Head of caudate nucleus (tissue), 42 donors: ENCODE measurements at places on chromosomes 5 and 9.

DNA sequence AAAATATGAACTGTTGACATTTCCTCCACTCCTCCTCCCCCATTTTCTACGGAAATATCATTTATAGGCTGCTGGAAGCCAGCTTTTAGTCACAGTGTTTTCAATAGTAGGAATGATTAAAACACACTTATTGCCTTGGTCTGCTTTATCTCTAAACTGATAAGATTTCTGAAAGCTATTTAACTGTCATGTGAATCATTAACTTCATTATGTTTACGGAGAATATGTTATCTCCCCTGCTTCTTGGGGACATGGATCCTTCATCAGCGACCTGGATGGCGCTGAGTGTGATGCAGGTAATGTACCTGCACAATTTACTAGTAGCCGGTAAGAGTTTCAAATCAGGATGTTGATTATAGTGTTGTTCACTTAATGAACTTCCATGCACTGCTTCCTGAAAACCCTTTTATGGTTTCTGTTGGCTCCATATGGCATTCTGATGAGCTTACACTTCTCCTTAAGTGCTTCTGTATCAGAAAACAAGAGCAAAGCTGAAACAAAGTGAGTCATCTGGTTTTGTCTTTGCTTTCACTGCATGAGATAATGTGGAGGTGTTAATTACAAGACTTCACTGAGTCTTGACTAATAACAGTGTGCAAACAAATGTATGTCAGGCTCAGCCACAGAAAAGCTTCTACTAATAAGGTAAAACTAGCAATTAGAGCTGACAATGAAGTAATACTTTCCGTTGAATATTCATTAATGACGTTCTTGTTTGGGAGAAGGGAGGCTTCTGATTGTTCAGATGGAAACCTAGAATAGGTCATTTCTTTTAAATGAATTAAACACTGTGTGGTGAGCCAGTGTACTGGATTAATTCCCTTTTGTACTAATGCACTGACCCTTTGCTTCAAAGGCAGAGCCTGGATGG, 162.4 kb upstream of the ZNF608 start:
- DNase-seq: no peak

- DNase-seq: no peak
Observed at GRCh38 chr5:74316064-74316603, 324.4 kb downstream of the ENC1 start.

DNA sequence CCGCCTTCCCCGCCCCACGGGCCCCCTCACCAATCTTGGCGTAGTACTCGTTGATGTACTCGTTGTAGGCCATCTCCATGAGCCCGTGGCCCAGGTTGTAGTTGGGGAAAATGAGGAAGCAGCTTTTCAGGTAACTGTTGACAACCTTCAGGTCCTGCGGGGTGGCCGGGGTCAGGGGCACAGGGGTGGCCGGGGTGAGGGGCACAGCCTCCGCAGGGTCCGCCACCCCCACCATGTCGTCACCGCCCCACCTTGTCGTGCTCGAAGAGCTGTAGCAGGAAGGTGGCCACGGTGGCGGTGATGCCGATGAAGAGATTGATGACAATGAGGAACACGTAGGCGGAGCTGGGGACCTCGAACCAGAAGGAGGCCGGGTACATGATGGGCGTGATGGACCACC, 14.8 kb upstream of the CLIC3 start:
- DNase-seq: no peak

GRCh38 chr5:154447089-154447725, 1.4 kb downstream of the SAP30L start:
- DNase-seq: no peak

- no peak for DNase-seq
Observed at GRCh38 chr9:27462434-27462833, 61.7 kb upstream of the IFNK start.

GRCh38 chr9:35071814-35072460, 488 bp downstream of the VCP start:
- peak; percentile 62 for DNase-seq

DNA sequence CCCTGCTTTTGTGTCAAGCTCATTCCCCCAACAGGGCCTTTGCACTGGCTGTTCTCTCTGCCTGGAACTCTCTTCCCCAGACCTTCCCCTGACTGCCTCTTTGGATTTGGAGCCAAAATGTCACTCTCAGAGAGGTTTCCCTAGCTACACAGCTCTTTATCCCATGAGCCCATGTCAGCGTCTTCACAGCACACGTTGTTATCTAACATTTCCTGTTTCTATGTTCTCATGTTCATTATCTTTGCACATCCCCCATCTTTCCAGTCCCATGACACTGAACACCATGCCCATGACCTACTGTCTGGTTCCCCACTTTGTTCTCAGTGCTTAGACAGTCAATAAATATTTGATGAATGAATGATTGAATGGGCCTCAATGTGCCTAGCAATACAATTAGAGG, 26.3 kb upstream of the ARSI start:
- DNase-seq: no peak

DNA sequence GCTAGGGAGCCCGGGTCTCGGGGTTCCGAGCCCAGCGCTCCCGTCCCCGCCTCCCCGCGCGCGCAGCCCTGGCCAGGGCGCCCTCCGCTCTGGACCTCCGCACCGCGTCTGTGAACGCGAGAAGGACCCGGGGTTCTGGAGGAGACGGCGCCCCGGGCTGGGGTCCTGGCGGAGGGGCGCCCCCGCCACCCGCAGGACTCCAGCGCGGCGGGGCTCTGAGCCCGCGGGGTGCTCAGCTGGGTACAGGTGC, 431 bp downstream of the TMOD1 start:
- DNase-seq: no peak

- DNase-seq: no peak
Observed at GRCh38 chr5:120767178-120767820, 303.2 kb downstream of the PRR16 start.

DNA sequence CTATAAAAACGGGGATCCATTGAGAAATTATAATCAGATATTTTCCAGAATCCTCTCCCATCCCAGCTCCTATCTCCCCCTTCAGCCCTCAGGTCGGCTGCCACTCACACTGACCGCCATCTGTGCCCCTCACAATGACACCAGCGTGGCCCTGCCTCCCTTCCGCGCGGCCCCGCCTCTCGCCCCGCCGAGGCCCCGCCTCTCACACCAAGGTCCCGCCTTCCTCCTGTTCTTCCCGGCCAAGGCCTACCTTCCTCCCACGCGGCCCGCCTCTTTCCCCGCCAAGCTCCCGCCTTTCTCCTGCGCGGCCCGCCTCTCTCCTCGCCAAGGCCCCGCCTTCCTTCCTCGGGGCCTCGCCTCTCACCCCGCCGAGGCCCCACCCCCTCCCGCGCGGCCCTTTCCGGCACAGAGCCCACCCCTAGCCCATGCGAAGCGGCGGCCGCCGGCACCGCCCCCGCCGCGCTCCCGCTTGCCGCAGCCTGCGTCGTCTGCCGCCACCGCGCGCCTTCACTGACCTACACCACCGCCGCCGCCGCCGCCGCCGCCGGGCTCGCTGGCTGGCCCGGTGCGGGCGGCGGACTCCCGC, at the start of gene DNAJC21:
DNAJC21 (plus strand) TSS at position 426 of the 586 bp plus-strand sequence. CDS start 261 bp downstream, outside the sequence.
- peak; percentile 93 for DNase-seq

- no peak for DNase-seq
Observed at GRCh38 chr5:140225396-140225795, 50.4 kb downstream of the CYSTM1 start.

DNA sequence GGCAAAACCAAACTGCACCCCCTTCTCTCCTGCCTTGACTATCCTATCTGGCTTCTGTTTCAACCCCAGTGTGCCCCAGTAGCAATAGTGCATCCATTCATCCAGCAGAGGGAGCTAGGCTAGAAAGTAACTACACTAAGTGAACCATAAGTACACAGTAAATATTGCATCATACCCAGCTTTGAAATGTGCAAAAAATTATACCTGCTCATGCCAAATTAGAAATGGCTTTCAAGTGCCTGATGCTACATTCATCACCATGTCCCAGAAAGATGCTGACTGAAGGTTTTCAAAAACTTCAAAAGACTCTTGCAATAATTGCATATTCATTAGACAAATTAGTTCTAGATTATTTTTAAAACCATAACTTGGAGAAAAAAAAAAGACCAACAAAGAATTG, 153.5 kb downstream of the PRELID2 start:
- peak; percentile 46 for DNase-seq

DNA sequence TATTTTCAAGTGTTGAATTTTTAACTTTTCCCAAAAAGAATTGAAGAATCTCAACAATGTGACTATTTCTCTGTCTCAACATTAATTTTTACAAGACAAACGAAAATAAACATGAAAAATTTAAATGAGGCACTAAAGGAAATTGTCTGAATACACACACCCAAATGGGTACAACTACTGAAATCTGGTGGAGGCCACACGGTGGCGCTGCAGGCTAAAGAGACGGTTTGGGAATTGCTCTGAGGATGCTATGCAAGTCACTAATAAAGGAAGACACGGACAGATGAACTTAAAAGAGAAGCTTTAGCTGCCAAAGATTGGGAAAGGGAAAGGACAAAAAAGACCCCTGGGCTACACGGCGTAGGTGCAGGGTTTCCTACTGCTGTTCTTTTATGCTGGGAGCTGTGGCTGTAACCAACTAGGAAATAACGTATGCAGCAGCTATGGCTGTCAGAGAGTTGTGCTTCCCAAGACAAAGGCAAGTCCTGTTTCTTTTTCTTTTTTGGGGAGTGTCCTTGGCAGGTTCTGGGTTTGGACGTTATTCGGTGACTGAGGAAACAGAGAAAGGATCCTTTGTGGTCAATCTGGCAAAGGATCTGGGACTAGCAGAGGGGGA, at the start of gene PCDHB10:
PCDHB10 (plus strand) TSS at position 244 of the 616 bp plus-strand sequence; CDS start at position 444, 200 bp downstream.
- peak; percentile 49 for DNase-seq

GRCh38 chr5:35313291-35313690, 83.0 kb upstream of the PRLR start:
- DNase-seq: no peak

DNA sequence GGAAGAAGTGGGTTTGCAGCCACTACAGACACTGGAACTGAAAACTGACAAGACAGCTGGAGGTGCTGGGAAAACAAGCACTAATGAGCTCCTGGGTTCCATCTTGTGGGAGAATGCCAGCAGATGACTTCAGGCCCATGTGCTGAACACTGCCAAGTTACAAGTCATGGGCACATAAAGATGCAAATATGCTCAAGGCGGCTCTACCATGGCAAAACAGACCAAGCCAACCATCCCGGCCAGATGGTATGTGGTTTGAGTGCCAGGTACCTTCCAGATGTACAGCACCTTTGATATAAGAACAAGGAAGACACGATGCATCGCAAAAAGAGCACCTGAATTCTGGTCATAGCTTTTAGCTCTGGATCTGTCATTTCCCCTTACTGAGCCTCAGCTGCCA, 19.9 kb downstream of the TNFSF8 start:
- DNase-seq: no peak

DNA sequence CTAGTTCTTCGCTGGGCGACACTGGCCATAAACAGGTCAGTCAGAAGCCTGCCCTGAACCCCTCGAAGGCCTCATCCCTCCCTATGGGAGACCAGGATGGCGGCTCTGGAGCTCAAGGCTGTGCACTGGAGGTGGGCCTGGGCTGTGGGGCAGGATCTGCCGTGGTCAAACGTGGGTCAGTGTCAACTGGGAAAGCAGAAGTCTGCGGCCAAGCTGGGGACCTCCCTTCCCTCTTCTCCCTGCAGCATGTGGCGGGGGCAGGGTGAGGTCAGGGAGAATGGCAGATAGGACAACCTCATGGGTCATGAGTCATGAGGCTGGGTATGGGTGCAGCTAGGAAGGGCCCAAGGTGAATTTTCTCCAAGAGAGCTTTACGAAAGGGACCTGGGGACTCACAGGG, 132.9 kb downstream of the RXRA start:
- DNase-seq: no peak

- no peak for DNase-seq
Observed at GRCh38 chr9:114962809-114963208, 32.4 kb upstream of the TNFSF8 start.

DNA sequence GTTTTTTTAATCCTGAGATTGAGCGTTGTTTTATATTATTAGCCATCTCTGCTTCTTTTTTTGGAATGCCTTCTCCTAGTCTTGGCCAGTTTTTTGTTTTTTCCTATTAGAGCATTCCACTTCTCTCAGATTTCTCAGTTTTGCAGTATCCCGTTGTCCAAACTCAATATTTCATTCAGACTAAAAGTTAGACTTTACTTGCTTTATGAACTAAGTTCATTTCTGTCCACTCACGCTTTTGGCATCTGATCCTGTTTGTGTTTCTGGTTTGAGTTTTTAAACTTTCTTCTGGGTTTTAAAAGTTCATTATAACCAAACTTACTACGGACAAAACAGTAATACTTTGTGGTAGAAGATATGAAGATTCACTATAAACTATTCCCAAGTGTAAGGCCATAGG, 288.3 kb upstream of the MPDZ start:
- DNase-seq: no peak

- no peak for DNase-seq
Observed at GRCh38 chr9:33167972-33168461, 881 bp upstream of the B4GALT1 start.

GRCh38 chr9:75087289-75087823, 599 bp downstream of the NMRK1 start:
- DNase-seq: no peak

DNA sequence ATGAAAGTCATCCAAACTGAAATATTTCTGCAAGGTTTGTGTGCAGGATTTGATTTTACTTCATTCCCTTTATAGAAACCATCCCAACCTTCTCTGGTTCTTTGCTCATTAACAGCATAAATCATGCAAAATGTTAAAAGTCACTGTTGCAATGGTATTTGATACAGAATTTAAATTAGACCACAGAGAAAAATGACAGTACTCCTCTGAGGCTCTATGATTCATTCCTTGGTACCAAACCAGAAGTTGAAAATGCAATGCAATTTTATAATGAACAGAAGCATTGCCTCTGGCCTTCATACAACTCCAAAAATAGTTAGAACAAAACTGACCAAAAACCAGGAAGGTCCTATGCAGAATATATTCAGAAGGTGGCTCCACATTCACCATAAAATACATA, 607.1 kb downstream of the TLE1 start:
- no peak for DNase-seq

DNA sequence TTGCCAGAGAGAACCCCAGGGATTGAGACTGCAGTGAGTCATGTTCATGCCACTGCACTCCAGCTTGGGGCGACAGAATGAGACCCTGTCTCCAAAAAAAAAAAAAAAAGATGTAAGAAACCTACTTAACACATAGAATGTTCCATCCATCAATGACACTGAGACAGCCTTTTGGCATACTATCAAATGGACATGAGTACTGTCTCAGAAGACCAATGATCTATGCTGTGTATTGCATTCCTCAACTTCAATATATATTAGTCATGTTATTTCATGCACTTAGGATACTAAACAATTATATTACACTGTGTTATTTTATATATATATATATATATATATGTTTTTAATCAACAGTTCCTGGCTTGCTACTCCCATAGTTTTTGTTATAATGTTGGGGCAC, 57.1 kb upstream of the ANKH start:
- DNase-seq: no peak
